Choroid plexus epithelial cell (primary cell): ENCODE measurements at places on chromosomes 12 and 14.

DNA sequence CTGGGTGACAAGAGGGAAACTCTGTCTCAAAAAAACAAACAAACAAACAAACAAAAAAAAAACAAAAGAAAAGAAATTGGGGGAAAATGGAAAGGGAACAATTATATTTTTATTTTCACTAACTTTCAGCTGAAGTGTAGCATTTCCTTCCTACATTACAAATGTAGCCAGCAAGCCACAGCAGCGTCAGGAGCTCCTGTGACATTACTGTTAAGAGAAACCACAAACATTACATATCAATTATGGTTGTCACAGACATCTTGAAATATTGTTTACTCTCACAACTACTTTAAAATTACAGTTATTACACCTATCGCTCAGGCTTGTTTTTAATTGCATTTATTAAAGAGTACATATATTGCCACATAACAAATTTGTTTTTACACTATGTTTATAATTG lies 49.8 kb upstream of the SLC24A4 start:
- no peak for DNase-seq

DNA sequence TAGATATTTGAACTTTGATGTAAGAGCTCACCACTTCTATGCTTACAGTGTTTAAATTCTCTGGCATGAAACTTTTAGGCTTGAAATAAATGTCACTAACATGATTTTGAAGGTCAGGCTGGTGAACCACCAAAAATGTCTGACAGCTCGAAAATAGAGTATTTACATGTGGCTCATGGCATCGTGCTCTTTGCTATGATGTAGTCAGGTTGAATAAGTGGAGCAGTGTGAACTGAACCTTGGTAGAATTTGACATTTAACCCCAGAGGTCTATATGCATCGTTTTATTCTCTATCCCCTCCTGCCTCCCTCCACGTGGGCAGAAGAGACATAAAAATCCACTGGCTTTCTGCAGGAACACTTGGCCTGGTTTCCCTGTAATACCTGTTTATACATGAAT lies 369.7 kb upstream of the ATP2B1 start:
- DNase-seq = no peak

DNA sequence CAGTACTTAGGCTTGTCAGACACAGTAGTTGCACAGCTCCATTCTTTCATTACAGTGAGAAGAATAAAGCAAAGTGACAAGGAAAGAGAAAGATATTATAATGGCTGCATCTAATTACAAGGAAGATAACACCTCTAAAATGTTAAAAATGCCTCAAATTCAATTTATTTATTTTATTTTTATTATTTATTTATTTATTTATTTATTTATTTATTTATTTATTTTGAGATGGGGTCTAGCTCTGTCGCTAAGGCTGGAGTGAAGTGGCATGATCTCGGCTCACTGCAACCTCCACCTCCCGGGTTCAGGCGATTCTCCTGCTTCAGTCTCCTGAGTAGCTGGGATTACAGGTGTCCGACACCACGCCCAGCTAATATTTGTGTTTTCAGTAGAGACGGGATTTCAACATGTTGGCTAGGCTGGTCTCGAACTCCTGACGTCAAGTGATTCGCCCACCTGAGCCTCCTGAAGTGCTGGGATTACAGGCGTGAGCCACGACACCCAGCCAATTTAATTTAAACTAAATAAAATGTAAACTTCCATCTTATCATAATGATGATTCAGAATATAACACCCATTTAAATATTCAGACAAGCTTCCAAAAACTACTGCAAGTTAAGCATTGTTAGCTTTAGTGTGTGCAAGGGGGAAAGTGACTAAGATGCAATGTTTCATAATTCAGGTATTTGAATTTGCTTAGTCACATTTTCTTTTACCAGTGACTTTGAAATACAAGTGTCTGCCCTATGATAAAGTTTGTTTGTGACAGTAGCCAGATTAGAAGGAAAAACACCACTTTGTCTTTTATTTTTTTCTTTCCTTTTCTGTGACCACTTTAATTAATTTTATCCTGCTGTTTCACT lies 2.4 kb upstream of the CFAP54 start:
- peak; percentile 74 for DNase-seq

- DNase-seq = peak; percentile 64
Observed at GRCh38 chr12:63301311-63301710, 150.3 kb upstream of the AVPR1A start.

- no peak for DNase-seq
Observed at GRCh38 chr12:51900323-51900889, 6.9 kb upstream of the ACVRL1 start.

- DNase-seq = no peak
Observed at GRCh38 chr12:116595186-116595585, 36.0 kb downstream of the MAP1LC3B2 start.

DNA sequence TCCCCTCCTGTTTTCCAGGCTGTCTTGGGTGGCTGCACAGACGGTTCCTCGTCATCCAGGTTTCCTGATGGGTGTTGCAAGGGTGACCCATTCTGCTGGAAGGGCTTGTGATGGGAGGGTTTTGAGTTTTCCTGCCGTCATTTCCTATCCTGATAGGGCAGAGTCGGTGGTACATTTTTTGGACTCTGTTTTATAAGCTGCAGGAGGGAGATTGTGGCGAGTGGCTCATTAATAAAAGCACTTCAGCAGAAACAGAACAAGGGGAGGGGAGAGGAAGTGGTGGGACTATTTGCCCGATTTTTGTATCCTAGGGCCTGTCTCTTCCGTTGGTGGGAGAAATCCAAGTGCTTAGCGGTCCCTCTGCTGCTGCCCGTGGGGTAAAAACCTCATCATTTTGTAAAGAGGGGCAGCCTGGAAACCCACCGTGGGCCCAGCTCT lies 40.0 kb downstream of the TSPAN9 start:
- DNase-seq = peak; percentile 76

DNA sequence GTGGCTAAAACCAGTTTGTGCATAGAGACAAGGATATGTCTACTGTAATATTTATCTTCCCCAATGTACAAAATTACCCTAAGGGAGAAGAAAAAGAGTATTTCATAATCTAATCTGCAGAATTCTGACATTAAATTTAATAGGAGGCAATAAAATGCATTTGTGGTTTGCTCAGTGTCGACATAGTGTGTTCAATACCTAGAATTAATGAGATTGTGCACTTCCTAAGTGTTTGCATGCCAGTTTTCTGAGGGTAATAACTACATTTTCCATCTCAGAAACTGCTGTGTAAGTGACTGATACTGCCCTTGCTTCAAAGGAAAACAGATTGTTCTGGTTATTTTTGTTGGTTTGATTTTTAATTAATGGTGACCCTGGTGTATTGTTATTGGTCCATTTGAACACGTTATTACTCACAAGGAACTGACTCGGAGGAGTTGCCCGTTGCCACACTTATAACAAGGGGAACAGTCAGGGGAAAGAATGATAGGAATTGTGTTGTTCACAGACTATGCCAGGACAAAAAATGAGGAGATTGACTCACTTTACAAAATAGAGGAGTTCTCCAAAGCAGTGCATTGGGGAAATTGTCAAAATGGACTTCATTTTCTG lies 960.3 kb upstream of the TMEM132C start:
- DNase-seq = no peak

DNA sequence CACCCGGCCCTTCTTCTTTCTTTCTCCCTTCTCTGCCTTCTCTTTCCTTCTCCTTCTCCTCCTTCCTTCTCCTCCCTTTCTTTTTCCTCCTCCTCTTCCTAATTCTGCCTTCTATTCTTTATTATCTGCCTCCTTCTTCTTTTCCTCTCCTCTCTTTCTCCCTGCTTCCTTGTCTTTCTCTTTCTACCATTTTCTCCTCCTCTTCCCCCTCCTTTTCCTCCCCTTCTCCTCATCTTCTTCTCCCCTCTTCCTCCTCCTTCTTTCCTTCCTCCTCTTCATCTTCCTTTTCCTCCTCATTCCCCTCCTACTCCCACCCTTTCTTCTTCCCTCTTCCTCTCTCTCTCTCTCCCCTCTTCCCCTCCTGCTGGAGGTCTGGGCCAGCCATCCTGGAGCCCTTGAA lies 294.9 kb upstream of the CRY1 start:
- DNase-seq = no peak

- DNase-seq = peak; percentile 2
Observed at GRCh38 chr12:109678719-109679118, 34.9 kb upstream of the FAM222A start.

DNA sequence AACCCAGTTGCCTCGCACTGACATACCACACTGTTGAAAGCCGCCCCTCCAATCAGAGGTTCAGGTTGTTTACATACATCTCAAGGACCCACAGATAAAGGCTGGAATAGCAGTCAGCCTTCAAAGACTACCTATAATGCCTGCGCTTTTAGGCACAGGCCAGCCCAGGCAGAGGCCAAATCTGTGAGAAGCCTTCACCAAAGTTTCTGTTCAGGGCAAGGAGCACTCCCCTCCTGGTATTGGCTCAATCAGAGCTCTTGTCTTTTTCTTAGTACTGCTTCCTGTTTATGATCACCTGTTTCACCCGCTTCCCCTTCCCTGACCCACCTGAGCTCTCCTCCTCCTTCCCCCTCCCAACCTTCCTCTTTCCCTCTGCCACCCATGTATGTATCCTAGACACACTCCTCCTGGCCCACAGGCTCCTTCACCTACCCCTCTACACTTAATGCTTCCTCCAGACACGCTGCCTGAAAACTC lies 34.8 kb downstream of the DUSP16 start:
- DNase-seq = no peak

DNA sequence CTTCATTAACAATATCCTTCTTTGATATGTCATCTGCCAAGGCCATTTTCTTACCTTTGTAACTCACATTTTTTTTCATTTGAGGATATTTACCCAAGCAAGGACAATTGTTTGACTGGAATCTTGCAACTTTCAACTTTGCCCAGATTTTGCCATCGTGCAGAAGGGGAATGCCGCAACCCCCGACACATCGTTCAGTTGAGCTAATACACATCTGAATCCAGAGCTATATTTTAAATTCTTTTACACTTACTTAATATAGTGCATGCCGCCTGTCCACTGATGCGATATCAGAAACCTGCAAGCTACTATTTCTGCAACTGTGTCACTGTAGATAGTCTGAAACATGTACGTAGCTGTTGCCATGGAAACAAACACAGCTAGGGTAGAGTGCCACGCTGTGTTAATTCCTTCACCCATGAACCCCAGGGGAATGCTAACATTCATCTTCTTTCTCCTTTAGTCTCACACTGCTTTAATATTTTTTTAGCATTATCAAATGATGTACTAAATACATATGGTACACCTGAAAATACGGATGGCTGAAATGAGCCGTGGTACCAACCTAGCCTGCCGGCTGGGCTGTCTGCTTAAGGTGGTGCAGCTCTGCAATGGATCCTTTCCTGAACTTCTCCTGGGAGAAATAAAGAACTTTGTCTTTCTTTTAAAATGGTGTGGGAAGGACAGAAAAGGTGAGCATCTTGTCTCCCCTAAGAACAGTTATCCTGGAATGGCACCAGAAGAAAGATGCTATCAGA lies 77.0 kb upstream of the FOXN3 start:
- DNase-seq = no peak

DNA sequence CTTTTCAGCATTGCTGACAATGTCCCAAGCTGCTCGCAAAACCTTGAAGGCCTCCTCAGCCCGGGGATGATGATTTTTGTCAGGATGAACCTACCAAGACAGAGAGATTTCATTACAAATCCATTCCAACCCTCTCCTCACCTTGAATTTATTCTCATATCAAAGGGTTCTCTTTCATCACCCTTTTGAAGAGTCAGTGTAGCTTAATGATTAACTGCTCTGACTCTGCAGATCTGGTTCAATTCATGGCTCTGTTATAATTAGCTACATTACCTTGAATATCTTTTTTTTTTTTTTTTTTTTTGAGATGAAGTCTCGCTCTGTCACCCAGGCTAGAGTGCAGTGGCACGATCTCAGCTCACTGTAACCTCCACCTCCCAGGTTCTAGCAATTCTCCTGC lies 5.6 kb downstream of the ORMDL2 start:
- DNase-seq = no peak

DNA sequence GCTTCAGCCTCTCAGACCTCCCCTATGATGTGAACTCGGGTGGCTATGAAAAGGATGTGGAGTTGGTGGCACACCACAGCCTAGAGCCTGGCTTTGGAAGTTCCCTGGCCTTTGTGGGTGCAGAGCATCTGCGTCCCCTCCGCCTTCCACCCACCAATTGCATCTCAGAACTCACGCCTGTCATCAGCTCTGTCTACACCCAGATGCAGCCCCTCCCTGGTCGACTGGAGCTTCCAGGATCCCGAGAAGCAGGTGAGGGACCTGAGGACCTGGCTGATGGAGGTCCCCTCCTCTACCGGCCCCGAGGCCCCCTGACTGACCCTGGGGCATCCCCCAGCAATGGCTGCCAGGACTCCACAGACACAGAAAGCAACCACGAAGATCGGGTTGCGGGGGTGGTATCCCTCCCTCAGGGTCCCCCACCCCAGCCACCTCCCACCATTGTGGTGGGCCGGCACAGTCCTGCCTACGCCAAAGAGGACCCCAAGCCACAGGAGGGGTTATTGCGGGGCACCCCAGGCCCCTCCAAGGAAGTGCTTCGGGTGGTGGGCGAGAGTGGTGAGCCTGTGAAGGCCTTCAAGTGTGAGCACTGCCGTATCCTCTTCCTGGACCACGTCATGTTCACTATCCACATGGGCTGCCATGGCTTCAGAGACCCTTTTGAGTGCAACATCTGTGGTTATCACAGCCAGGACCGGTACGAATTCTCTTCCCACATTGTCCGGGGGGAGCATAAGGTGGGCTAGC lies 7.0 kb upstream of the RPS26 start:
- DNase-seq = no peak

DNA sequence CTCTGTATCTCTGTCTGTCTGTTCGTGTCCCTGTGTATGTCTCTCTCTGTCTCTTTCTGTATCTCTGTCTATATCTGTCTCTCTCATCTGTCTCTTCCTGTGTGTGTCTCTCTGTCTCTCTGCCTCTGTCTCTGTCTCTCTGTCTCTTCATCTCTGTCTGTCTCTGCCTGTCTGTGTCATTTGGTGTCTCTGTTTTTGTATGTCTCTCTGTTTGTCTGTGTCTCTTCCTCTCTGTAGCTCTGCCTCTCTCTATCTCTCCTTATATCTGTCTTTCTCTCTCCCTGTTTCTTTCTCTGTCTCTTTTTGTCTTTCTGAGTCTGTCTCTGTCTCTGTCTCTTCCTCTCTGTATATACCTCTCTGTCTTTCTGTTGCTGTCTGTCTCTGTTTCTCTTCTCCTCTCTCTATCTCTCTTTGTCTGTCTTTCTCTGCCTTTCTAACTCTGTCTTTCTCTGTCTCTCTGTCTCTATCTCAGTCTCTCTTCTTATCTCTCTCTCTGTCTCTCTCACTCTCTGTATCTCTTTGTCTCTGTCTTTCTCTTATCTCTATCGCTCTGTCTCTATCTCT lies 50.2 kb downstream of the TMEM121 start:
- DNase-seq = no peak

- peak; percentile 56 for DNase-seq
Observed at GRCh38 chr12:89244536-89244935, 107.8 kb downstream of the DUSP6 start.

GRCh38 chr14:77273796-77274195 lies 2.8 kb upstream of the NGB start:
- DNase-seq = no peak

GRCh38 chr14:55532645-55533344 lies 47.2 kb upstream of the KTN1 start:
- DNase-seq = no peak

- peak; percentile 59 for DNase-seq
Observed at GRCh38 chr12:12008931-12009611, 61.7 kb upstream of the BCL2L14 start.

GRCh38 chr12:132824053-132824452 lies 4.6 kb downstream of the GOLGA3 start:
- peak; percentile 20 for DNase-seq

GRCh38 chr12:111221062-111222026 lies 147.6 kb downstream of the PHETA1 start:
- DNase-seq = no peak
